Naive thymus-derived CD4-positive, alpha-beta T cell (primary cell): ENCODE measurements at places on chromosomes 2 and 18. TPM values are rescaled to one million over a fixed set of nuclear protein-coding genes. Genes with fewer than 3 reads are reported as not detected.

ATOH8 gene
- not detected for total RNA-seq

SERPINB12 gene
- not detected for total RNA-seq

SPR gene
- total RNA-seq, result 0.24 TPM

CHCHD5 gene
- total RNA-seq, result 28.8 and 31.9 TPM in 2 replicates

FSHR gene
- total RNA-seq, result not detected in 2 replicates

RESP18 gene
- total RNA-seq, result not detected in 2 replicates

ZDBF2 gene
- total RNA-seq, result 22.4 TPM

- DNase-seq, result no peak
These were observed 130.4 kb downstream of the MEIS1 start for GRCh38 chr2:66565291-66565690.

GRCh38 chr2:176391148-176391419 lies 121.8 kb downstream of the MTX2 start:
- no peak for DNase-seq

GRCh38 chr18:41501848-41502247 lies 453.2 kb upstream of the PIK3C3 start:
- DNase-seq, result no peak

DNA sequence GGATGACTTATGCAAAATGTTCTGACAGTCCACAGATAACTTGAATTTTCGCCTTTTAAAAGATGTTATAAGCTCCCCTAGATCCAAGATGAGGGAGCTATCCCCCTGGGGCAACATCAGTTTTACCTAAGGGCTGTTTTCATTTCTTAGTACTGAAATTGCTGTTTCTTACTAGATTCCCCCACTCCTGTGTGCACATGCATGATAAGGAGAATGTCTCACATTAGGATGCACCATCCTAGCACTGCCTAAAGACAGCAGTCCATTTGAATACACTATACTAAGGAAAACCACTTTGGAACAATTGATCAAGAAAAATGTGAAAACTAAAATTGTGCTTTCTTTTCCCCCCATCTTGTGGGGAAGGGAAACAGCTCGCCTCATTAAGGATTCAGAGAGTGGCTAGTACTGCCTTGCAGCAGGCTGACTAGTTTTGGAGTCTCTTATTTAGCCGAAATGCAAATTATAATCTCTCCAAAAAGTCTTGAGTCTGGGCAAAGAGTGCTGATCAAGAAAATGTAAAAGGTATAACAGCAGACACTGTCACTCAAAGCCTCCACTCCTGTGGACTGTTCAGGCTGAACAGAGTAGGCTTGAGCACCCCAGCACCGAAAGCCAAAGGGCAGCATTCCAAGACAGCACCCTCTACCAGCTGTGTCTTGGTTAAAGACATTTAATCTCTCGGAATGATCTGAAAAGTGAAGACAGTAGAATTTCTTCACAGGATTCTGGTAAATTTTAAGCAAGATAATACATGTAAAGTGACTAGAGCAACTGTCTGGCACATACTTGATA lies 65.0 kb downstream of the ZNF385B start:
- DNase-seq, result no peak

DNA sequence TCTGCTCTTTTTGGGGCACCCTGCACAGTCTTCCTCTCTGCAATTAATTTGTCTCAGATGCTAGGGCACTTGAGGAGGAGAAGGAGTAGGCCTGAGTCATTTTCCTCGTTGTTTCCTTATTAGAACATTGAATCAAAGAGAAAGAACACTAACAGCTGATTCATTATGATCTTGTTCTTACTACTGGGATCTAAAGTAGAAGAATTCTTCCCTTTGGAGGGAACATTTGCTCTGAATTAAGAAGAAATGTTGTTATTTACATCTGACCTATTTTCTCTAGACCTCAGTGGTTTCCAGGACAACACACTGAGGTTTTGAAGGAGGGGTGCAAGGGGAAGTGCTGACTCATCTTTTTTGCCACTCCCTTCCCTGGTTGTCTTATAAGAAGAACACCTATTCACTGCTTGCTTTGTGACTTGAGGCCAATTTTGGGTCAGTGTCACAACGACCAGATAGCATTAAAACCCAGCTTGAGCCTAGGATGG lies 24.3 kb upstream of the STAT1 start:
- DNase-seq, result no peak

- DNase-seq, result no peak
These were observed 158.1 kb downstream of the TNS1 start for GRCh38 chr2:217844696-217845095.

- peak; percentile 7 for DNase-seq
These were observed 300.4 kb downstream of the KCNS3 start for GRCh38 chr2:18178736-18179349.

DNA sequence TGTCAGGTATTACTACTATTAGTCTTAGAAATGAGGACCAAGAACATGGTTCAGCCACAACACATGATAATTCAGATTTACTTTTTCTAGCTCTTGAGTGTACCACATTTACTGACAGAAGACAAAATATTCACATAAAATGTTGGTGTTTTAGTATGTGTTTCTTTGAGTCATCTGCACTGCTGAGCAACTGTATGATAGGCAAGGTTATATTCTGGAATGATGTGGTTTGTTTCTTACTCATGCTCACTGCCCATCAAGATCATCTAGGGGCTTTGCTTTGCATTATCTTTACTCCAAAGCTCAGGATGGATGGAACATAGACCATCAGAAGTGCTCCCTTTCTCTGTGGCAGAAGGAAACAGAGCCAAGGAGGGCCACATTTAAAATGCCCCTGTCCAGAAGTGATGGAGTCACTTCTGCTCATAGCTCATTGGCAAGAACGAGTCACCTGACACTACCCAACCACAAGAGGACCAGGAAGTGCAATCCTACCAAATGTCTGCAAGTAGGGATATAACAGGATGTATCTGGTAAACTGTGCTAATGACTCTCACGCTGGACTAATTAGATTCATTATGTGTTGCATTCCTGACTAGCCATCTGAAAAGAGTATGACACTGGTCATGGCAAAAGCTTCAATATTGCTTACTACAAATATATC lies 81.5 kb downstream of the DIS3L2 start:
- no peak for DNase-seq

DNA sequence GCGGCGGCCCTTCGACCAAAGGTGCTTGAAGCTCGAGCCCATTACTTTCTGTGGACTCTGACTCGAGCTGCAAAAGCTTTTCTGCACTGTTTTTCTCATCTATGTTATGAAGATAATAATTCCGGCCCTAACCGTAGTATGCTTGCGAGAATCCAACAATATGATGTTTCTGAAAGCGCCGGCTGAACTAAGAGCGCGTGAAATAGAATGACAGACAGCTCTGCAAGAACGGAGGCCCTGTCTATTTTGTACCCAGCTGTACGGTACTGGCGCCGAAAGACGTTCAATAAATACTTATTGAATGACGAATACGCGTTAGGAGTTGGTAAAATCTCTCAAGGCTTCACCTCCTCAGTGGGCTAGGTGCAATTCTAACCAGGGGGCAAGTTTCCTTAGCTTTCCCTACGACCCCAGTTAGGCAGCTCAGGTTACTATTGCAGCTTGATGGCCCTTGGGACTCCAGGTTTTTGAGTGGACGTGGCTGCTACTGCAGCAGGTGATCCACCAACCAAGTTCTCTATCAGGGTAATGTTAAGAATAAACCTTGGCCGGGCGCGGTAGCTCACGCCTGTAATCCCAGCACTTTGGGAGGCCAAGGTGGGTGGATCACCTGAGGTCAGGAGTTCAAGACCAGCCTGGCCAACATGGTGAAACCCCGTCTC lies 570 bp downstream of the SCRN3 start:
- no peak for DNase-seq

GRCh38 chr2:226131299-226131784 lies 668.3 kb downstream of the IRS1 start:
- DNase-seq, result no peak

GRCh38 chr2:17515652-17516051 lies 2.6 kb downstream of the RAD51AP2 start:
- DNase-seq, result no peak

DNA sequence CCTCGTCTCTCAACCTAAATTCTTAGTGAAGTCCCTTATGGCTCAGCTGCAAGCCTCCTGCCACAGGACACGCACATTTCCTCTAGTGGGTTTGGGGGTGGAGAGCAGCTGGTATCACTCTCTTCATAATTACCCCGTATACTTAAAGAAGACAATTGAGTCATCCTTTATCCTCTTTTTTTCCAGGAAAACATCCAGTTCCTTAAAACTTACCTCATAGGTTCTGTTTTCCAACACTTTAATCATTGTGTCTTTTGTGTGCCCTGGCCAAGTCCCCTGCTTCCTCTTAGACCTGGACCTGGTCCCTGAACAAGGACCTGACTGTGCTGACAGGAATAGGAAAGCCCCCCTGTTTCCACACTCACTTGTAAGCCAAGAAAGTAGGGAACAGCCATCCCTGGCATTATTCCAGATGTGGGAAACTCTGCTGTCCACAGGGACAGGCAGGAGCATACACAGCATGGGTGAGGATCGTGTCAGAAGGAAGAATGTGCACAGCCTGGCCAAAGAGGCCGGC lies 42.3 kb upstream of the MYO1B start:
- DNase-seq, result no peak

GRCh38 chr2:110755491-110756078 lies 23.2 kb downstream of the ACOXL start:
- DNase-seq, result peak; percentile 18

GRCh38 chr2:43047187-43047780 lies 179.1 kb downstream of the ZFP36L2 start:
- DNase-seq, result no peak

DNA sequence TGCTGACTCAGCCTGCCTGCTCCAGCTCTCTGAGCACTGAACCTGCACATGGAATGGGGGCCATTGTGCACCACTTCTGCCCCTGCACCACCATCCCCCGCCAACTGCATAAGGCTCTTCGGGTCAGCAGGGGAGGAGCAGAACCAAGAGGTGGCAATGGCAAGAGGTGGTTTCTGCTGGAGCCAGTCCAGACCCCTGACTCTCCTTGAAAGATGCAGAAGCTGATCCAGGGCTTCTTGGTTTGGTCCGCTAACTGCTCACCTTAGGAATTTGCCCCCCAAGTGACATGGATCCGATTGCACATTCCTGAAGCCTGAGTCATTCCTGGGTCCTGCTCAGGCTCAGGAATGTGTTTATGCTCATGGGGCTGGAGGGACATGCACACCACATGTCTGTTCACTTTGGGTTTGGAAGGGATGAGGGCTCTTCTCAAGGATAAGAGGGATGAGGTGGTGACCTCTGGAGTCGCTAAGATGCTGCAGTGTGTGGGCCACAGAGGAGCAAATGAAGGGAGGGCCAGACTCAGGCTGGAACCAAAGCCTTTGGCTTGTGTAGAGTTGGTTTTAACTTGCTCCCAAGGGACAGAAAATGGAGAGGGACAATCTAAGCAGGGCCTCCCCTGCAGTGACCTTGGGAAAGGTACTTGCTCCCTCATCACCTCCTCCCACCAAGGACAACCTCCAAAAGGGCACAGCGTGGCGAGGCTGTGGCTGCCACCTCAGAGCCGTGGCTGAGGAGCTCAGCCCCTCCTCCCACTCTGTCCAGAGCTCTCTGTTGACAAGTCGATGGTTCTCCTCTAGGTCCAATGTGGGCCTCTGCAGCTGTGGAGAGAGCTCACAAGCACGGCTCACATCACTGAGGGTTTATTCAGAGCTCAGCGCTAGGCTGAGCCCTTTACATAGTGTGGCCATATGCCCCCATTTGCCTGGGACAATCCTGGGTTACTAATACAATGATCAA lies 66.2 kb downstream of the HS1BP3 start:
- no peak for DNase-seq

DNA sequence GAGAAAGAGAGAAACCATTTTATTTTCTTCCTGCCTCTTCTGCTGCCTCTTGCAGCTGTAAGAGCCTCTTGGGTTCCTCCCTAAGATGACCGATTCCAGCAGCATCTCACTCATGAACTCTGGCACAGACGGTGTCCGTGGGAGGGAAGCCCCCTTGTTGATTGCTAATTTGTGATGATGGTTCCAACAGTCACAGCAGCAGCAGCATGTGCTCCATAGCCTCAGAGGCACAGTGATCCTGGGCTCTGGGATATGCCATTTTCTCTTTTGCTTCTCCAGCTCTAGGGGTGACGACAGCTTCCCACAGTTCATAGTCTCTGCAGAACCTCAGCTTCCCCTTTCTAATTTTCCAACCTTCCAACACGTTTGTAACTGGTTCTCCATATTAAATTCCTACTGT lies 324.2 kb upstream of the HS6ST1 start:
- DNase-seq, result no peak

GRCh38 chr2:208990716-208991115 lies 433.1 kb upstream of the MAP2 start:
- DNase-seq, result no peak

DNA sequence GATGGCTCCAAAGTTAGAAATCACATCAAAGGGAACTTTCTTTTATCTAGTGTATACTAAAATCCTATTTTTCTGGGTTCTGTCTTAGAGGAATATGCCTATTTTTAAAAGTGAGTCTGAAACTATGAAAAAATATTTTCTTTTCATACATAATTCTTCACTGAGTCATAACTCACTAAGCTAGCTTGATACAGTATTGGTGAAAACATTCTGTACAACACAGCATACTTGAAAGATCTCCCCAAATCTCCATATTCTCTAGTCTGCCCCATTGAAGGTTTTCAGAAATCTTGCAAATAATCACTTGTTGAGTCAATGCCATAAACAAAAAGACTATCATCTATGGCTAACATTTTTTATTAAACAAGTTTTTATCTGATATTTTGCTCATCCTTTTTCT lies 44.5 kb downstream of the COL3A1 start:
- no peak for DNase-seq

DNA sequence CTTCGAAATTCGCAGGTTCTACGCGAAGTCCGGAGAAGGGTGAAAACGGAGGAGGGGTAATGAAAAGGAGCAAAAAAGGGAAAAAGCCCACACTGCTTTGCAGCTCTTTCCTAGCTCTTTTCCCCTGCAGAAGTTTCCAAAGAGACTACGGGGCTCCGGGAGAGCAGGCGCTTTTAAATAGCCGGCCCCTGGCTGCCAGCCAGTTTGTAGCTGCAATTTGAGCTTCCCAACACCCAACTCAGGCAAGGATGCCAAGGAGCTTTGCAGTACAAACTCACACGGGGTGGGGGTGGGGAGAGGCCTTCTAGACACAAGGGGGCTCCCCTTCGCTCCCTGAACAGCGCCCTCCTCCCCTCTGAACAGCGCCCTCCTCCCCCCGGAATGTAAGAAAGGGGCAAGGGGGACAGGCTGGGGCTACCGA lies at the start of gene IGFBP5:
Gene IGFBP5 (minus strand): TSS at position 149 of the 421 bp plus-strand sequence. CDS start 774 bp downstream, outside the sequence.
- DNase-seq, result no peak

DNA sequence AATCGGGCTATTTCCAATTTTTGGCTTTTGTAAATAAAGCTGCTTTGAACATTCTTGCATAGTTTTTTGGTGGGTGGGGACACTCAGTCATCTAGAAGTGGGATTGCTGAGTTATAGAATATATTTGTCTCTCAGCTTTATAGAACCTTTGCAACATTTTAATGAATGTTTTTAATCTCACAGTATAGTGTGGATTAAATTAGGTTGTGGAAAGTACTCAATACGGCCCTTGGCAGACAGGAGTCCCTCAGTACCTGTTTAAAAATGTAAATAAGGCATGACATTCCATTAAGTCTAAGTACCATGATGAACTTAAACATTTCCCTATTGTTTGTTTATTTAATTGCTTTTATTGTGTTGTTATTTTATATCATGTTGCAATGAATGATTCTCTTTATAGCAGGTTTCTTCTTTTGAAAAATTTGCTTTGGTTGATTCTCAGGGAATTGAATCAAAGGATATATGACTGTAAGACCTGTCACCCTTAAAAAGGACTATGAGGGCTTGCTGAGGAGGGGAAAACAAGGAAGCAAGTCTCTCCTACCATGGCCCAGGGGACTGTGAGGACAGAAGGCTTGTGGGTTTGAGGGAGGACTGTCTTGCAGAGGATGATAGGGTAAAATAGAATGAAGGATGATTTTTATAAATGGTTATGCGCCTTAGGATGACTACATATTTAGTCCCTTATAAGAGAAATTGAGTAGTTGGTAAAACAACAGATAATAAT lies 165.1 kb downstream of the RPIA start:
- DNase-seq, result no peak

GRCh38 chr18:60021556-60021955 lies 121.8 kb downstream of the PMAIP1 start:
- DNase-seq, result no peak
